ENCODE measurements at places on chromosomes 12 and 14. TPM values are rescaled to one million over a fixed set of nuclear protein-coding genes. Genes with fewer than 3 reads are reported as not detected.

The JAG2 gene
- 37.5 TPM for total RNA-seq

The RNASE1 gene
- 8.0 TPM for total RNA-seq

The TRPV4 gene
- total RNA-seq = 1.4 TPM

The YBX3 gene
- 127 TPM for total RNA-seq

The IL26 gene
- not detected for total RNA-seq

The SIRT4 gene
- total RNA-seq = 1.8 TPM

The CD4 gene
- not detected for total RNA-seq

DNA sequence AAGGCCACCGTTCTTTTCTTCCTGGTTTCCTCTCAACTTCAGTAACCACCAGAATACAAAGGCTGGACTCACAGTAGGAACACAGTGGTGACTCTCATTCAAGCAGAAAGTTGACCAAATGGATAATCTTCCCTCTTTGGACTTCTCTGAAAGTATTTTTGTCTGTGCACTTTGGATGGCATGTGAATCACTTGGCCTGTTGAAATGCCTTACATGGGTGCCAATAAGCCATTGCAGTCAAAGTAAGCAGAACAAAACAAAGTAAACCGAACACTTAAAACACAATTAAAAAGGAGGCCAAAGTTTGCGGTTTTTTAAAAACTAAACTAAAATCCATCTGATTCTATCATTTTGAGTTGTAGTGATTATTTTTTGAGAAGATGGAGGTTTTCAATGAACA lies 370.1 kb upstream of the DDHD1 start:
- no peak for DNase-seq

DNA sequence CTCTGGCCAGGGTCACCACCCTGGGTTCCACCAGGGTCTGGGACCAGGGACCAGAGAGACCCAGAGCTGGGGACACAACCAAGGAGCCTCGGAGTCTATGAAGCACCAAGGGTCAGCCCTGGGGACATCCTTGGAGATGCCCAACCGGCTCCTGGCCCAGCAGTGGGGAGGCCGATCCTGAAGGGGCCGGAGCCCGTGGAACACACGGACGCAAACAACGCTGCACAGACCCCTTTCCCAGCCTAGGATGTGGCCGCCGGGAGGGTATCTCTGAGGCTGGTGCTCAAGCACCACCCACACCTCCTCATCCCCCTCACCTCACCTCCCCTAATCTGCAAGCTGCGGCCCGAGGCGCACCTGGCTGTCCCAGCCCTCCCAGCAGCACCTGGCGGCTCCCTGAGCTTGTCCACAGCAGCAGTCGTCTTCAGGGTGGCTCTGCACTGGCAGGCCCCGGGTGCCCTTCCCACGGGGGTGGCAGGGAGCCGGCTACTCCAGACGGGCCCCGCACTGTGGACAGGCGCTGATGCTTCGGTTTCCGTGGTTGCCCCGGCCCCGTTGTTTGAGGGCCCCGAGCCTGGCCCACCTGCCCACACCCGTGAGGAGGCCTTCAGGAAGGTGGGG lies 146.8 kb upstream of the C14orf180 start:
- DNase-seq = no peak

GRCh38 chr14:32251530-32251929 lies 48.5 kb upstream of the RNU6-8 start:
- DNase-seq = no peak

- no peak for DNase-seq
These were observed 496.0 kb downstream of the SLC6A15 start for GRCh38 chr12:84416626-84417025.

- no peak for DNase-seq
These were observed 70.7 kb upstream of the TMEM263 start for GRCh38 chr12:106885026-106885425.

GRCh38 chr12:129911428-129912049 lies 7.7 kb upstream of the TMEM132D start:
- peak; percentile 1 for DNase-seq

DNA sequence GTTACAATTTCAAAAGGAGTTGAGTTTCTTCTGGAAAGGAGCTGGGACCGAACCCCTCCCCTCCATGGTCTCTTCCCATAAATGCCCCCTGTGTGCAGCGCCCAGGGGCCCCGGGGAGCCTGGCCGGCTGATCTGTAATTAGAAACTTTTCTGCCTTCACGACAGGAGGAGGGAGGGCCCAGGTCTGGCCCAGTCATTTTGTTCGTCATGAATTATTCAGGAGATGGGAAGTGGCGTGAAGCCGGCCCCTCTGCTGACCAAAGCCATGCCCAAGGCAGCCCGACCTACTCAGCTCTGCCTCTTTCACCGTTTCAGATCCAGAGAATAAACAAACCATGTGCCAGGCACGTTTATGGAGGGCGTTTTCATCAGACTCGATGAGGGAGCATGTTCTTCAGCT lies 33.3 kb upstream of the MSI1 start:
- no peak for DNase-seq

DNA sequence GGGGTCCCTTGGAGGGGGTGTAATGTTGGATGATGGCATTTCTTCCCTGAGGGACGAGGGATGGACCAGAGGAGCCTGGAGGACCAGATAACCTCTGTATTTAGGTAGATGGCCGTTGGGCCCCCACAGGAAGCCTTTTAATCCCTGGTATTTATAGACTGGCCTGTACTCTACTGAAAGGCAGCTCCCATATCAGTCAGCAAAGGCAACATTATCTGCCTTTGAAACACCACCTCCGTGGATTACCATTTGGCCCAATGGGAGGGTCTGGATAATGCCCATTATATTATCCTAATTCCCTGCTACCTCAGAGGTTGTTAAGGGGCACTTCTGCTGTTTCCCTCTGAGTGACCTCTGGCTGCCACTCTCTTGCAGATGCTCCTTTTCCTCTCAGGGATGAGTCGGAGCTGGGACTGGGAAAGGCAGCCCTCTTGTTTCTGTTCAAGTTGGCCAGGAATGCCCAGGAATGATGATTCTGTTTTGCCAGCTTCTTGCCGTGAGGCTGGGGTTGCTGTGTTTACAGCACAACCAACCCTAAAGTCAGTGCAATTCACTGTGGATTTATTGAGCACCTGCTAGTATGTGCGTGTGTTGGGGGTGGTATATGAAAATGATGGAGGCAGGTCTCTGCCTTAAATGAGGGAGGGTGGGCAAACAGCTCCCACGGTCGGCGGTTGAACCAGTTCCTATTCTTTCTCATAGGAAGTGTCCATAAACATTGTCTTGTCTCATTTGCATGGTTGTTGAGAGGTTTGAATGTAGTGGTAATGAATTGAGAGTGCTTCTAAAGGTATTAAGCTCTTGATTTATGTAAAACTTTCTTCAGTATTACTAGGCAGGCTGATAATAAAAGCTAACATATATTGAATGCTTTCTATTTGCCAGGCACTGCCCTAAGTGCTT lies 18.1 kb downstream of the SUSD6 start:
- DNase-seq = no peak

DNA sequence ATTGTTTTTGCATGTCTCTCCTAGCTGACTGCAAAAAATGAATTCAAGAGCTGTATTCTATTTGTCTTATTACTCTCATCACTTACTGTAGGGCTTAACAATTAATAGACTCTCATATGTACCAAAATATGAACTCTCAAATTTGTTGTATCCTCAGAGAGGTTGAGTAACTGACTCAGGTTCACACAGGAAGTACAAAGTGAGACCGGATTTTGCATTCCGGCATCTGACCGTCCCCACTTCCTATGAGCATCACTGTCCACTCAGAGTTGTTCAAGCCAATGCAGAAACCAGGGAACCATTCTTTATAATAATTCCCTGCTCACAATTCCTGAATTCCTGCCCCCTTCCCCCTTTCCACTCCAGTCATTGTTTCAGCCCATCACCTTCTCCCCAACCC lies 113.3 kb upstream of the AMIGO2 start:
- no peak for DNase-seq

- DNase-seq = no peak
These were observed 523 bp upstream of the VRTN start for GRCh38 chr14:74347795-74348100.

GRCh38 chr14:90726656-90727055 lies 89.6 kb downstream of the TTC7B start:
- DNase-seq = peak; percentile 15

DNA sequence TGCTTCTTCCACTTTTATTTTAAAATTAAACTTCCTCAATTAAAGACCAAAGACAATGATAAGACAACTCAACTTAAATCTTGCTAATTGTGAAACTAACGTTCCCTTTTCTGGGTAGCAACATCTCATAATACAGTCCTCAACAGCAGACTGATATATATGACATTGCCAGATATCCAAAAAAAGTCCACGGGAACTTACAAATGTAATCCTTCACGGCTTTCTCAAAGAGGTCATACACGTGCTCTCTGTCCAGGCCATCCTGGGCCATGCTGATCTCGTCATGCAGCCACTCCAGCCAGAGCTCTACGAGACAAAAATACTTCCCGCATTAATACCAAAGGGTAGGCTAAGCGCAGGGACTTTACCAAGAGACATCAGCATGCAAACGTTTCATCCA lies 13.3 kb downstream of the SART3 start:
- no peak for DNase-seq

DNA sequence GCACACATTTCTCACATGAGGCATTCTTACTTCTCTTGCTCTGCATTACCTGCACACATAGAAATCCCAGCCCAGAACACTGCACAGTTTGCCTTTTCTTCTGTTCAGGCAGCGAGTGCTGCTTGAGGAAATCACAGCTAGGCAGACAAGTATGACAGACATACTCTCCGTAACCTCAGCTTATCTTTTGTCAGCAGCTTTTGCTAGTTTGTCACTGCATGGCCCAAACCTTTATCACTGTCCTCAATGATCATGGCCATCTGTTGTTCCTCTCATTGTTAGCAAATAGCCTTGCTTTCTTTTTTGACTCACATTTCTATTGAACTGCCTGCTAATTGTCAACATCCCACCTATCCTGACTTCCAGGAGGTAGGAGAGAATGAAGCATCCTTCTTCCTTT lies 5.3 kb downstream of the ZNF10 start:
- no peak for DNase-seq

- no peak for DNase-seq
These were observed 29.3 kb upstream of the FZD10 start for GRCh38 chr12:130132831-130133511.

GRCh38 chr12:30155001-30155730 lies 371.4 kb upstream of the TMTC1 start:
- no peak for DNase-seq

DNA sequence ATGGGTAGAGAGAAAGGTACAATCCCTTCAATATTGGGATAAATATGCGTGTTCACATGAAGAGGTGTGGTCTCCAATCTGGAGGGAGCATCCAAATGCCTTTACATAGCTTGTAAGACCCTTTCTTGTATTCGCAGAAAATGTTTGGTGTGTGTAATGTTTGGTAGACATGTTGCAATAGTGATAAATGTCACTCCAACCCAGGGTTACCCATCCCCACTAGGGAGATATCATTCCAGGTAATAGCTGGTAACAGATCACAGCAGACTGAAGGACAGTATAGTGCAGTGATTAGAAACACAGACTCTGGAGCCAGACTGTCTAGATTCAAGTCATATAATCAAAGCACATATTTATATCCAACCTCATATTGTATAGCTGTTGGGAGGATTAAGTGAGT lies 733.6 kb upstream of the TBX3 start:
- DNase-seq = no peak

- no peak for DNase-seq
These were observed 34.2 kb downstream of the MOAP1 start for GRCh38 chr14:93150227-93151208.

DNA sequence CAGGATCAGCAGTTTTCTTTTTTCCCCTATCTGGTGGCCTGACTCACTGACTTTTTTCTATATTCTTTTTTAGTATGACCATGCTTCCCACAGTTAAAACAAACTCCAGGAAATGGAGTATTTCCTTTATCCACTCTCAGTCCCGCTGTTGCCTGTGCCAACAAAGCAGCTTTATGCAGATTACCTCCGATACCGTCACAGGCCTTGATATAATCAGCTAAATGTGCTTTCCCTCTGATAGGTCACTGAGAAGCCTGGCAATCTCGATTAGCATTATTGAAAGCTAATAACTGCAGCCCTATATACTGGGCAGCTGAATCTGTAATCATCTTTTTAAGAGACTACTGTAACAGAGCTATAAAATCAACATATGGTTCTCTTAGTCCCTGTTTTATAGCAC lies 243.6 kb downstream of the KIF21A start:
- DNase-seq = peak; percentile 76

All from dermis microvascular lymphatic vessel endothelial cell (primary cell).